ENCODE measurements at places on chromosomes 6 and 20.

- no peak for DNase-seq
These were observed 51.8 kb downstream of the SLC35B3 start for GRCh38 chr6:8383584-8383983.

GRCh38 chr6:34056305-34057108, 89.4 kb downstream of the GRM4 start:
- DNase-seq, result no peak

DNA sequence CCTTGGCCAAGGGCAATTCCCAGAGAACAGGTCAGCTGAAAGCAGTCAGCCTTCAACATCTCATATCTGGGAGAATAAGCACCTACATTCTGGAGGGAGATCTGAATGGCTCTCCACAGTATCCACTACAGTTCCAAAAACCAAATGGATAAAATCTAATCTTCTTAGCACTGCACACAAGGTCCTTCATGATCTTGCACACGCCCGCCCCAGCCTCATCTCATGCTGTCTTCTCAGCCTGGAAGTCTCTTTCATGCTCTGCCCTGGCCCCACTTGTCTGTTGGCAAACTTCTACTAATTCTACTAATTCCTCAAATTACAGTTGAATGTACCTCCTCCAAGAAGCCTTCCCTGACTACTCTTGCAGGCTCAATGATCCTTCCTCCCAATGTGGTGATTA, 1.8 kb upstream of the TTBK1 start:
- DNase-seq, result no peak

GRCh38 chr6:120363429-120363828, 970.9 kb downstream of the TBC1D32 start:
- DNase-seq, result no peak

DNA sequence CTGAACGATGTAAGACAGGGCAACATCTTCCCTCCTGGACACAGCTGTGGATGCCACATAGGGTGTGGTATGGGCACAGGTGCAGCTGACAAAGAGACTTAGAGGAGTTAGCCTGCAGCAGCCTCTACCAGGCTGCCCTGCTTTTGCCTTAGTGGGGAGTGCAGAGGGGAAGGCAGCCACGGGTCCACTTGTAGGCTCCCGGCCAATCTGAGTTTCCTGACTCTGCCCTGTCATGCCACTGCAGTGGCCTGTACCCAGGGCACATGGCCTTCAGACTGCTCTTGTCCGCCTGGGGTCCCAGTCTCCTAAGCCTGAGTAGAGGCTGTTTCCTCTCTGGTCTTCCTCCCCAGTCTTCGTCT, 17.1 kb upstream of the CST9L start:
- DNase-seq, result no peak

DNA sequence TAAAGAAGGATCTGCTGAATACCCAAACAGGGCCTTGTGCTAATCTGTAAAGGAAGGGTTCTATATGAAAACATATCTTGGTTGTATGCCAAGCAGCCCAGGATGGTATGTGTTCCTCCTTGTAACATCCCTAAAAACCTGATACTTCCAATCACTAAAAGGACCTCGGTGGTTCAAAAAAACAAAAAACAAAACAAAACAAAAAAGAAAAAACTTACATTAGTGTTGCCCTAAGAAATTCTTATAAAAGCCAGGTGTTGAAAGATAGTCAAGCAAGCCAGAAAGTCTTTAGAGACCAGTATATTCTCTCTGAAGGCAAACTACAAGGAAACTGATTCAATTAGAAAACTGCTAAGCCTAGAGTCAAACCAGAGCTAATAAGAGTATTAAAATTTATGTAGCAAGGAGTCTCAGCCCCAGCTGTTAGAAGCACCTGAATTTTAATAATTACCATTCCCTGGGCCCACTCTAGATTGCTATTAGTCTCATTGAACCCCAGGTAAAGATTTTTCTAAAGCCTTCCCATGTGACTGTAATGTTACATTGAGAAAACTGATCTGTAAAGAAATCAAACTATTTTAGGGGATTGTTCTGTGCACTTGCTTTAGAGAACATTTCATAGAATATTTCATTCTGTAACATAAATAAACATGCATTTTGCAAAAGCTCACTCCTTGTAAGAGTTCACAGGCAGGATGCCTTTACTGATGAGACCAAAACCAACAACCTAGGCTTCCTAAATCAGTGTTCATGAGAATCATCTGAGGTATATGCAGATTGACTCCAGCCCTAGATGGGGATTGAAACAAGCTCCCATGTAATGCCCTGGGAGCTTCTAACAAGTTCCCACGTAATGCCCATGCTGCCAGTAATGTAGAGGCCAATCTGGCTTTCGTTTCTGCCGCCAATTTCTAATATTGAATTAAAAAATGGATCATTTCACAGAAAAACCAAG, 95.2 kb upstream of the BTN3A2 start:
- DNase-seq, result peak; percentile 48

DNA sequence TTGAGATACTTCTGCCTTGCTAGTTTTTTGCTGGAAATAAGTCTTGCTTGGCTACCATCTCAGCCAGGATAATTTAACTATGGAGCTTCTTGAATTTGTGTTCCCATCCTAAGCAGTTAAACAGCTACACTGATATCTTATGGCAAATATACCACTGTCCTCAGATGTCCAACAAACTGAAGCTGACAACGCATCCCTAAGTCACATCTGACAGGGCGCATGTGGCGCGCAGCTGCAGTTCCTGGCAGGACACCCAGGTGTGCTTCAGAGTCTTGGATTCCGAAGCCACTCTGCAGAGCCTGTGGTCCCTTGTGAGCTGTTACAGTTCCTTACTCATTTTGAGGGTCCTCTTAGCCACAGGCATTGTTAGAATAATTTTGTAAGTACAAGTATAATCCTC, 127.9 kb downstream of the WDR27 start:
- no peak for DNase-seq

DNA sequence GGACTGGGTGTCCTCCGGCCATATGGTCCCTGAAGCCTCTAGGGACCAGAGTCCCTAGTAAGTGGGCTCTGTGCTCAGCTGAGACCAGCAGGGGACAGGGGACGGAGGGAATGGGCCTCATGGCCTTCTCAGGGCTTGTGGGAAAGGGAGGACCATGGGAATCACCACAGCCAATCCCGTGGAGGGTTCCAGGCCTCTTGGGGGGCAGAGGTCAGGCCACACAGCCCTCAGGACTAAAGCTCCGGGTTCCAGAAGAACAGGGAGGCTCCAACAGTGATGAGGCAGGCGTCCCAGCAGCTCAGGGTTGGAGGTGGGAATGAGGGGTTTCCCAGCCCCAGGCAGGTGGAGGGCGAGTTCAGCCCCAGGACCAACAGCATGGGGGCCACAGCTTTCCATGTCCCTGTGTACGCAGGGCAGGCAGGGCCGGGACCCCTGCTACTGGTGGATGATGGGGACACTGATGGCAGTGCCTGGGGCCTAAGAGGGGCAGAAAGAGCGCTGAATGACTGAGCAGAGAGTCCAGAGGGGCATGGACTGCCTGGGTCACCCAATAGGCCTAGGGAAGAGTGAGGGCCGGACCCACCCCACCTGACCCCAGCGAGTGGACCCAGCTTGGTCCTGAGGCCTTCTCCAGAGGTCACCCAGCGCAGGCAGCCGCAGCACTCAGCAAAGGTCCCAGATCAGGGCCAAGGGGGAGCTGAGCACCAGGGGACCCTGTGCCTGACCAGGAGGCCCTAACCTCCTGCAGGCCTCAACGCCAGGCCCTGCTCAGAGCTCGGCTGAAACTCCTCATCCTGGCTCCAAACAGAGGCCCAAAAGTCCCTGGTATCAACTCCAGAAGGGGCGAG, 8.8 kb downstream of the MYL9 start:
- DNase-seq, result no peak

DNA sequence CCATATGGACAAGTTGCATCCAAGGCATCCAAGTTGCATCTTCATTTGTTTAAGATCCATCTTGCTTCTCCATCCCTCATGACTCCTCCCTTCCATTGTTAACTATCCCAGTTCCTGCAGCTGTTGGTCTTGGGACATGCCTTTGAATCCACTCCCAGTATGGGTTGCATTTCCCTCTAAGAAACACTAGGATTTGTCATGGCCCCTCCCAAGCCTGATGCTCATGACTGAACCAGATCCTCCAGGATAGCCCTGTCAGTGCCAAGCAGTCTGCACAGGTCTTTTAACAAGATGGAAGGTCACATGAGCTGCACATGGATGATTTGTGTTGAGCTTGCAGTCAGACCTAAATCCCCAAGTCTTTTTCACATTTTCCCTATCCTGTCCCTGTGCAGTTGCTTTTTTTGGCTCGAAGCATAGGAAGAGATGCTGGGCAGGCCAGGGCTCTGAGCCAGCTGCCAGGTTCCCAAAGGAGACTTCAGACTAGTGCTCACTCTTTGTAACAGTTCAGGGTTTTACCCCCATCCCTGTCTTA, 4.2 kb downstream of the PPP2R5D start:
- DNase-seq, result no peak

GRCh38 chr6:111625461-111626391, 20.0 kb upstream of the TRAF3IP2 start:
- DNase-seq, result no peak

- DNase-seq, result no peak
These were observed 120.9 kb downstream of the CFAP61 start for GRCh38 chr20:20173254-20173653.

DNA sequence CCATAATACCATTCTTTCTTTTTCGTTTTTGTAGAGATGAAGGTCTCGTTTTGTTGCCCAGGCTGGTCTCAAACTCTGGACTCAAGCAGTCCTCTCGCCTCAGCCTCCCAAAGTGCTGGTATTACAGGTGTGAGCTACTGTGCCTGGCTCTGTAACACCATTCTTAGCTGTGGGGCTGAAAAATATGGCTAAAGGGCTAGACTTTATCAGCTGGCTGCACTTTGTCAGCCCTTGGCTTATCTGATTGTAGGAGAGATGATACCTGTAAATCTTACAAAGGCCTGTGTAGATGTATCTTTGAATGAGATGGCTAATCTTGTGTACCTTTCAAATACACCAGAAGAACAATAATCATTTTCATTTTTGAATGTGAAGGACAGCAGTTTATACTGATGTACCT, 55.2 kb downstream of the ZFAND3 start:
- DNase-seq, result peak; percentile 55

DNA sequence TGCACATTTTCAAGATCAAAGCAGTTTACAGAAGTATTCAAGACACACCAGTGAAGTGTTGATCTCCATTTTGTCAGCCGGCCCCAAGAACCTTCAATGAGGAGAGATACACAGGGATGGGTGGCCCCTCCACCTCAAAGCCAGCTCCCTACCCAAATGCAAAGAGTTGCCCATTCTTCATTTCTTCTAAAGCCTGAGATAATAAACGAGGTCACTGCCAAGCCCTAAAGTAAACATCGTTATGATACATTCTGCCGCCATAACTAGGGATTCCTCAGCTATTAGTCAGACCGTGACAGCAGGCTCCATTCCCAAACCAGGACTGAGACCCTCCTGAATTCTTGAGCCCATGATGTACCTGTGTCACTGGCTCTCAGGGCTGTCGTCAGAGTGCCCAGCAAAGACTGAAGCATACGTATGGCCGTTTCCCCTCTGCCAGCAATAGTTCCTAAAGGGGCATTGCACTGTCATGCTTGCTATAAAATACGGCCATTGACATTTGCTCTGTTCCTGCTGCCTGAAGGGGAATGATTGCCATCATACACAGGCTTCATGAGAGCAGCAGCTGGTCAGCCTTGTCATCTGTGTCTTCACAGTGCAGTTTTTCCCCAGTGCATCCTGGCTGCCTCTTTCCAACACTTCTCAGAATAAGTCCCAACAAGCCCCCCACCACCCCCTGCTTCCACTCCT, 41.7 kb downstream of the ISM1 start:
- no peak for DNase-seq

DNA sequence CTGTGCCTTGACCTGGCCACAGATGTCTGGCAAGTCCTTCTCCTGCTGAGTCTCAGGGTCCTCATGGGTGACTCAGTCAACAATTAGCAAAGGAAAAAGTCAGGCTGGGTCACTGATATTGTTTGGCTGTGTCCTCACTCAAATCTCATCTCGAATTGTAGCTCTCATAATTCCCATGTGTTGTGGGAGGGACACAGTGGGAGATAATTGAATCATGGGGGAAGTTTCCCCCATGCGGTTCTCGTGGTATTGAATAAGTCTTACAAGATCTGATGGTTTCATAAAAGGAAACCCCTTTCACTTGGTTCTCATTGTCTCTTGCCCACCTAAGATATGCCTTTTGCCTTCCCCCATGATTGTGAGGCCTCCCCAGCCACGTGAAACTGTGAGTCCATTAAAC, 45.7 kb downstream of the PREX1 start:
- DNase-seq, result no peak

- no peak for DNase-seq
These were observed 77.4 kb downstream of the ANKRD6 start for GRCh38 chr6:89510393-89510792.

DNA sequence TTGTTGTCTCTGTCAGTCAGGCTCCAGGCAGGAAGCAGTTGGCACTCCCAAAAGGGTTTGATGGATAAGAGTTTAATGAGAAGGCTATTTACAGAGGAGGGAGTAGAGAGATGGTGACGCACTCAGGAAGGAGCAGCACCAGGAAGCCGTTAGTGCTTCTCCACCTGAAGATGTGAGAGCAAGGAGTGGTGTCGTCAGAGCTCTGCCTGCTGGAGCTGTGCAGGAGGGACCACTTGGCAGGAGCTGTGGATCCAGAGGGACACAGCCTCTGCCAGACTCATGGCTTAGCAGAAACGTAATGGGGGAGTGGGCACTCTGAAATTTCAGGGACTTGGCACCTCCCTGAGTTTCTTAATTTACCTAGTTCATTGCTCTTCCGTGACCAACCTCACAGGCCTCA, 16.8 kb downstream of the DAAM2 start:
- no peak for DNase-seq

DNA sequence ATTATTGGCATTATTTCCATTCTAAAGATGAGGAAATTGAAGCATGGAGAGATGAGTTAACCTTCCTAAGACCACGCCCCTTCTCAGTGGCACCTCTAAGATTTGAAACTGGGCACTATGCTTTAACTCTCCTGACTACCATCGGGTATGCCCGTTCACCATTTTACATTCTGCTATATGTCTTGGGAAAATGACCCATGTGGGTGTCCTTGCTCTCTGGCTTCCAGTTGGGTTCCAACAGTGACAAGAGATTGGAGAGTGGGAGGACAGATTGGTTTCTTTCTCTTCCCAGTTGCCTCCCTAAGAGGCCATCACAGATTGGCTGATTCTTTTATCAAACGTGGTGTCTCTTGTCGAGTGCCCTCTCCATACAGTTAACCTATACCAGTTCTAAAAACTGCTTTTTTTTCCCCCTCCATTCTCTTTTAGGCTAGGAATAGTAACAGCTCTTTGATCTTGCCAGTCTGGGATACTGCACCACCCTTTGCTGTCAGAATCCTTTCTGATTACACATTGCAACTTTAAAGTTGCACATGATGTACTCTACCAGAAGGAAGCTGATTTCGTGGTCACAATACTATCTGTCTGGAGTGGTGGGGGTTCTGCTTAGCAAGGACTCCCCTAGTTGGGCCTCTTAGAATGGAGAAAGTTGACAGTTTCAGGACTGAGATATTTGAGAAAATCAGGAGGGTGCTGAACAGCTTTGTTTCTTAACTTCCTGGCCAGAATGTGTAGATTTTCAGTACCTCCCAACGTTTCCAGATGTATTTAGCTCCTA, 88.0 kb upstream of the ELOVL5 start:
- no peak for DNase-seq

GRCh38 chr6:91718198-91718597, 1131.3 kb upstream of the MAP3K7 start:
- DNase-seq, result no peak

- DNase-seq, result no peak
These were observed 6.2 kb downstream of the LINC00237 start for GRCh38 chr20:21099751-21100577.

- no peak for DNase-seq
These were observed 21.3 kb upstream of the CST3 start for GRCh38 chr20:23658989-23659609.

All from SK-N-DZ (cell line).